Brain pericyte (primary cell): ENCODE measurements at places on chromosomes 7 and 10.
A peak's percentile ranks its signal among the peaks of the same experiment; 100 is the strongest.

DNA sequence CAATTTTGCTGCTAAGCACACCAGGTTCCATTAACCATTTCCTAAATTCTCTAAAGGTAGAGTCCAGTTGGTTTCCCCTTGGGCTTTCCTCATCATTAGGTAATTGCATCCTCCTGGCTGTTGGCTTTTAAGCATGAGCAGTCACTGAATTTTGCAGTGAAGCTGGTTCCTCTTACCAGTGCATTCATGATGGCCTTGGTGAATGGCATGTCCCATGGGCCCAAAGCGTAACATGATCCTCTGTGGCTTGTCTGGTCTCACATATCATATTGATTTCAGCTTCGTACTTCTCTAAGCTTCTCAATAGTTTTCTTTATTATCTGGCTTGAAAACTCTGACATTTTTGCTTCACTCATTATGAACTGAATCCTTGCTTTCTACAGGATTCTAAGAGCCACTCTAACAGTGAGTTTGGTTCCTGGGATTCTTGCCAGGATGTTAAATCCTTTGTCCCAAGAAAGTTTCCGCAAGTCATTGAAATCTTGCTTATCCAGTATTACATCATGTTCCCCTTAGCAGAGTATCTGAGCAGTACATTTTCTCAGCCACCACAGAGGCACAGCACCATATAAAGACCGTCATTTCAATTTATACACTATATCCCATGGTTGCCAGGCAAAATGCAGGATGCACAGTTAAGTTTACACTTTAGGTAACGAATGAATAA, 134.2 kb downstream of the PTN start:
- DNase-seq, result no peak

DNA sequence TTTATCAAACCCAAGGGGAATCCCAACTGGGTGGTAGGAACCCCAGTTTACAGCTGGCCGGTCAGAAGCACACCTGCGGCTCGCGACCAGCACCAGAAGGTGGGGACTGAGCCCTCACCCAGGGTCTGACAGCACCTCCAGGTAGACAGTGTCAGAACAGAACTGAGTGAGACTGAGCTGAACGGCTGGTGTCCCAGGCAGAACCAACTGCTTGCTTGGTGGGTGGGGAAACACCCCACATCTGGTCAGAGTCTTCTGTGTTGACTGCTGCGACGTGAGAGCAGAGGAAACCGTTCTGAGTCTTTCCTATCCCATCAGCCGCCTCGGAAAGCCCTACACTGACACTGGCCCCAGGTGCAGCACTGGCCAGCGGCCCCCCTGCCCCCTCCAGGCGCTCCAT, 160.7 kb downstream of the MAD1L1 start:
- no peak for DNase-seq

DNA sequence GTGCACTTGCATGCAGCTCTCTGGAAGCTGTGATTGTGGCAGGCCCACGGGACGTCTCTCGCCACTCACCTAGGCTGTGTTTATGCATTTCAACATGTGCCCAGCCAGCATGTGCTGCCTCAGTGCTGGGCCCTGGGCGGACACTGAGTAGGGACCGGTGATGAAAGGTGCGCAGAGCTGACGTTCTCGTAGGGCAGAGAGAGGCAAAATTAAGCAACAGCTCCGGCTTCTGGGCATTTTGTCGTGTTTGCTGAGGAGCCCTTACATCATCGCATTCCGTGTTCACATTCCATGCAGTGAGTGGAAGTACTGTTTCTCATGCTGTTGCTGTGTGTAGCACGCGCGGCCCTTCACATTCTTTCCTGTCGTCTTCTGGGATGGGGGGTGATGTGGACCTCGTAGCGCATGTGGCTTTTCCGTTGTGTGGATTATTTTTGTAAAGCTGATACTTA, 50.5 kb downstream of the PRF1 start:
- peak; percentile 53 for DNase-seq

DNA sequence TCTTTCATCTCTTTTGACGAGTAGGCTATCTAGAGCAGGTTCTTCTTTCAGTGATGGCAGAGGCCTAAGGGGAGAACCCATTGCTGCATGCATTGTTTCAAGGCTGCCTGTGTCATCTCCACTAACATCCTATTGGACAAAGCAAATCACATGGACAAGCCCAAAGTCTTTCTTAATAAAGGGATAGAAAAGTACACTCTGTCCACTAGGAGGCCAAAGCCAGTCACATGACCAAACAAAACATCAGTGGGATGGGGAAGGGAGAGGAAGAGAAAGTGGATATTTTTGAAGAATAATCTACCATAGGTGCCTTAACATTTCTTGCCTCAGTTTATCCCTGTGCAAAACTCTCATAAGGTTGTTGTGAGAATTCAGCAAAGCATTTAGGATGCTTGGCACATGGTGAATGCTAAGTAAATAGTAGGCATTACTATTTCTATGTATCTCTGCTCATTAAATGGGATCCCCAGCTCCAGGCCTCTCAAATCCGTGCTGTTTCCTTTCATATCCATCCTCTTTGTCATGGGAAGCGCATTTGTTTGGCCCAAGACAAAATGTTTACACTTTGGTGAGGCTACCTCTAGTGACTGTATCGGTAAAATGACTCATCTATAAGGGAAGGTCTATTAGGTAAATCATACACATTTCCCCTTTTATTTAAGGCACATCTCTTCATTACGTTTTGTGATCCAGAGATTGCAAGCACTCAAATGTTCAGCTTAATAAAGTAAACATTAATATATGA, 16.7 kb upstream of the CADPS2 start:
- DNase-seq, result no peak

- DNase-seq, result no peak
Measured at GRCh38 chr10:52967806-52968795, 195.5 kb upstream of the MBL2 start.

GRCh38 chr10:79322616-79323543, 24.4 kb upstream of the PPIF start:
- DNase-seq, result peak; percentile 34

DNA sequence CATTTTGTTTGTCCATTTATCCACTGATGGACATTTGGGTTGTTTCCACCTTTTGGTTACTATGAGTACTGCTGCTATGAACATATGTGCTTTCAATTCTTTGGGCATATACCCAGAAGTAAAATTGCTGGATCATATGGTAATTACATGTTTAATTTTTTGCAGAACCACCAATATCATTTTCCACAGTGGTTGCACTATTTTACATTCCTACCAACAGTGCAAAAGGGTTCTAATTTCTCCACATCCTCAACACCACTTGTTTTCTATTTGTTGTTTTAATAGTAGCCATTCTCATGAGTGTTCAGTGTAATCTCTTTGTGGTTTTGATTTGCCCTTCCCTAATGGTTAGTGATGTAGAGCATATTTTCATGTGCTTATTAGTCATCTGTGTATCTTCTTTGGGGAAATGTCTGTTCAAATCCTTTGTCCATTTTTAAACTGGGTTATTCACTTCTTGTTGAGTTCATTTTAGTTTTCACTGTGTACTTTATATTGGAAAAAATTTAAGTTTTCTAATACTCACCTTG, 101.9 kb downstream of the HIBADH start:
- no peak for DNase-seq
